ENCODE measurements at places on chromosomes 2 and 18. TPM values are rescaled to one million over a fixed set of nuclear protein-coding genes. Genes with fewer than 3 reads are reported as not detected.

ALPP gene
- not detected for total RNA-seq

CD28 gene
- under 0.01 TPM for total RNA-seq

NYAP2 gene
- total RNA-seq: not detected

NCKAP1 gene
- 131 TPM for total RNA-seq

SERPINB4 gene
- not detected for total RNA-seq

KCNS3 gene
- total RNA-seq: 0.66 TPM

UGT1A5 gene
- total RNA-seq: not detected

FSIP2 gene
- 0.06 TPM for total RNA-seq

Measured in aortic smooth muscle cell (primary cell).